SK-N-SH (cell line): ENCODE measurements at places on chromosomes 2 and 18.
A peak's percentile ranks its signal among the peaks of the same experiment; 100 is the strongest.

- DNase-seq: peak; percentile 57
Observed at GRCh38 chr18:8264861-8265411, 344.3 kb upstream of the RAB12 start.

- no peak for DNase-seq
Observed at GRCh38 chr2:176565641-176566323, 296.5 kb downstream of the MTX2 start.

DNA sequence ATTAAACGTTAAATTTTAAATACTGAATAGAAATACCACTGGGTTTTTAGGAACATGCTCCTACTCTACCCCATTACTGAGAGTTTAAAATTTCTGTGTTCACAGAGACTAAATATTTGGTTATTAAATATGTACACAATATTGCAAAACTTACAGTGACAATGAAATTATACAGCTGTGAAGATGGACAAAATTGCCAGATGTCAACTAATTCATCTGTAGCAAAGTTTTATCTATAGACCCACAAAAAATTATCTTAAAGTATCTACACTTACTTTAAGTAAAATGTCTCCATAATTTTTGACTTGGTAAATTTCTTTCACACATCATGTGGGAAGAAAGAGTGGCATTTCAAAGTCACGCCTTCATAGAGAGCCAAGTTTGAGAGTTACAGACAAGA, 213.1 kb downstream of the CD226 start:
- DNase-seq: no peak

GRCh38 chr2:164438490-164439205, 182.6 kb downstream of the GRB14 start:
- no peak for DNase-seq

- DNase-seq: no peak
Observed at GRCh38 chr2:162656516-162656915, 182.1 kb downstream of the KCNH7 start.

DNA sequence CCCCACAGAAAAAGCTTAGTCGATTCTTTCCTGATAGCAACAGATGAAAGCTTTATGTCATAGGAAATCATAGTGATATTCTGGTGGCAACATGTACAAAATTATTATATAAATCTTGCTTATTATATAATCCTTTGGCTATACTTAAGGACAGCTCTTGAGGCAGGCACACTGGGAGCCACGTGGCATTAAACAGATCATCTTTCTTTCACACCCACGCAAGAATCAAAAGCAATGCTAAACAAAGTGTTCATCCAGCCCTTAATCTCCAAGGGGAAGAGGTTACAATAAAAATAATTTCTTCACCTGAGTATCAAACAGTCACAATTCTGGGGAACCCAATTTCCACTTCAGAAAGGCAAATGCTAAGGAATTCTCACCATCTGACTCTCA, 57.8 kb downstream of the CYB5A start:
- no peak for DNase-seq

- no peak for DNase-seq
Observed at GRCh38 chr2:200828572-200829257, 17.0 kb downstream of the BZW1 start.

DNA sequence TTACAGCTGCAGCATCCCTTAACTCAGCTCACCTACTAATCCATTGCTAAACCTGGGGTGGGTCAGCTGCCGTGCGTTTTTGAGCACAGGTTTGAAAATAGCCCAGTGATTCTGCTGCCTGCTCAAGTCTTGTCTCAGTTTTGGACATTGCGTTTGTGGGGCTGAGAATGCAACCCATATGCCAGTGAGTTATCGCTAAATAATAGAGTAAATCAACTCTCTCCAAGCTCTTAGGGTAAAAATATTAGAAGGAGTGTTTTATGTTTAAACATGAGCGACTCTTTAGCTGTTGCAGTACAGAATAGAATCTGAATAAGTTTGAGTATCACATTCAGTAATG, 2.1 kb downstream of the TSHZ1 start:
- DNase-seq: no peak

- DNase-seq: no peak
Observed at GRCh38 chr18:34330308-34330707, 105.6 kb upstream of the NOL4 start.

DNA sequence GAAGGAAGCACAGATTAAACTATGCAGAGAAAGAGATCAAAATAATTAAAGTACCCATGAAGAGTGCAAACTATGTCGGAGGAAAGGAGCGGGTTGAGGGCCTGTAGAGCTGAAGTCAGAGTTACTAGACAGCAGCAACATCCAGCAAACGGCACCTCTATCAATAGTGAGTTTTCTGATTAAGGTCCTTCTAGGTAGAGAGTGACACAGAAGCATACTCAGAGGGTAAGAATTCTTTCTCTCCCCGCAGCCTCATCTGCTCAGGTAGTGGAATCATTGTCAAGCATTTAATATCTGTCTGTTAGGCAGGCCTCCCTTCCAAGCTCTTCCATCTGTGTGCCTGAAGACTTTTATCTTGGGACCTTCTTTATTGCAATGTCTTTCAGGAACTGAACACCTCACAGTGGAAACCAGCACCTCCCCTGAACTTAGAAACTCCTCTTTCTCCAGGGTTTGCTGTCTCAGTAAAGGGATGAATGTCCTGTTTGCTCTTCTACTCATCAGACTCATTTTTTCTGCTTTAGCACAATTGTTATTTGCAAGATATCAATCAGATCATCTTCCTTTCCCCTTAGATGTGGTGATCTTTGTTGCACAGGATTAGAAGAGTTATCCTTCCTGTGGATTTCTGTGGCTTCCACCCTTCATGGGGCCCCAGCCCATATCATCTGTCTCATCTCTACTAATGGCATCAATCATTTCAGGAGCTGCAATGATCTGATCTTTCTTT, 28.8 kb downstream of the SP140 start:
- no peak for DNase-seq

- DNase-seq: no peak
Observed at GRCh38 chr2:225471482-225471881, 72.0 kb downstream of the NYAP2 start.

DNA sequence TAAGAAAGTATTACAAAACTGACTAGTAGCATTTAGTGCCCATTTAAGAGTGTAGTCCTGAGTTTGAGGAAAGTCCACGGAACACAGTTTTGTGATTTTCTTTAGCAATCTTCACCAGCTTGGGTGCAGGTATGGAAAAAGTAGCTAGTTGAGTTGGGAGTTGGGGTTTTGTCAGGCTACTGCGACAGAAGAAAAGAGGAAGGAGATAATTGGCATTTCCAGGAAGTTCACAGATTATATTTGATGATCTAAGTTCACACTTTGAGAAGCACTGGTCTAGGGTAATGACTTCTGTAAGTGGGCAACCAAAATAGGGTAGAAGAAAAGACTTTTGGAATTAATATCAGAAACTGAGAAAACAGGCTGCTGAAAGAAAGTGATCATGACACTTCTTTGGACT, 52.1 kb downstream of the VIL1 start:
- DNase-seq: no peak

GRCh38 chr2:148023861-148024260, 3.0 kb downstream of the MBD5 start:
- no peak for DNase-seq

GRCh38 chr2:39981883-39982311, 202.8 kb upstream of the THUMPD2 start:
- peak; percentile 49 for DNase-seq

- no peak for DNase-seq
Observed at GRCh38 chr2:193505620-193506019, 1310.9 kb upstream of the TMEFF2 start.

DNA sequence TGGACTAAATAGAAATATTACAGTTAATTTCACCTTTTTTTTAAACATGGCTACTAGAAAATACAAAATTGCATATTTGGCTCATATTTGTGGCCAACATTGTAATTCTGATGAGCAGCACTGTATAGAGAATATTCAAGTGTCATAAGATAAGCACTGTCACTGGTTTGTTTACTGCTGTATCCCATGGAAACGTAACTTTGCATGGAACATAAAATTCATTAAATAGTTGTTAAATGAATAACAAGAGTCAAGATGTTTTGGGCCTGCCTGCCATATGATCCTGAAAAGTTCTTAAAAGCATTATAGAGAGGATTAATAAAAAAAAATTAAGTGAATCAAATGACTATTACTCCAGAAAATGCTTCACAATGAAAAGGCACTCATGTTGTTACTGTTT, 763.7 kb upstream of the CRIM1 start:
- no peak for DNase-seq

- no peak for DNase-seq
Observed at GRCh38 chr2:128654408-128654807, 335.7 kb upstream of the HS6ST1 start.

- no peak for DNase-seq
Observed at GRCh38 chr2:43818761-43819160, 19.9 kb downstream of the ABCG5 start.

DNA sequence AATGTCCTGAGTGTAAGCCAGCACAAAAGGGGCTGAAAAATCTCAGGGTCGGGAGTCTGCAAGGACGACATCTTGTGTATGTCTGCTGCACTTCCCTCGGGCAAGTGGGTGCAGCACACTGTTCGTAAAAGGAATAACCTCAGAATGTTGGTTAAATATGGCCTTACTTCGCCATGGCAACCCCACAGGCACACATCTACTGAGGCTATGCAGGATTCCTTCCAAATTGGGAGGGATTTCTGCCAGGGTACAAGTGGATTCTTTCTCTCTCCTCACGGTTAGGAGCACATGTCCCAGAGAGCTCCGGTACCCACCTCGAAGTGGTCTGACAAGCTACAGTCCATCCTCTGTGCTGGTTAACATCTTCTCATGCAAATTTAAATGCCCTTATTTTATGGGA, 277.7 kb upstream of the PXDN start:
- no peak for DNase-seq

GRCh38 chr2:98917031-98917471, 19.0 kb downstream of the CRACDL start:
- no peak for DNase-seq

DNA sequence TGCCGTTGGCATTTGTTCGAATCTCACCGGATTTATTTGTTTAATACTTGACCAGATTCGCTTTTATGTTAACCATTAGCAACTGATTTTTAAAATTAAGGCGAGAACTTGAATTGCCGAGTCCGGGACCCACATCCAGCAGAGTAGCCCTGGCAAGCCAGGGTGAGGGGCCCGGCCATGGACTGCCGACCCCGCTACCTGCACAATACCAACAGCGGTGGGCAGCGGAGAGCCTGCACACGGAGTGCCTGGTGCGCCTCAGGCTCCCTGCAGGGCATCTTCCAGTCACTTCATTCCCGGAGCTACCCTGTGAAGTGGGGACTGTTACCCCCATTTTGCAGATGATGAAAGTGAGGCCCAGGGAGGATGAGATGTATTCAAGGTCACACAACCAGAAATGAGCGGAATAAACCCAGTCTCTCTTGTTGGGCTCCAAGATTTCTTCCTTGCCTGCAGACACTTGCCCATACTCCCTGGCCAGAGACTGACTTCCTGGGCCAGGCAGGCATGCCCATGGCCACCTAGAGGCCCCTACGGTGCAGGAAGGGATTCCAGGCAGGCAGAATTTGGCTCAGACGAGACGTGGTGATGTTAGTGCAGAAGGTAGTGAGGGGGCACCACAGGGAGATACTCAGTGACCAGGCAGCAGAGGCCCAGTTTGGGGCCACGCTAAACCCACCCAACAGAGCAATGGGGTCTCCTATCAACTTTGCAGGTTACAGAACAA, 2.9 kb downstream of the FBLN7 start:
- no peak for DNase-seq

GRCh38 chr18:71027531-71027930, 738.7 kb downstream of the SOCS6 start:
- no peak for DNase-seq

GRCh38 chr2:238285653-238286082, 2.7 kb downstream of the PER2 start:
- DNase-seq: no peak

- no peak for DNase-seq
Observed at GRCh38 chr2:29219374-29219773, 104.2 kb downstream of the CLIP4 start.

DNA sequence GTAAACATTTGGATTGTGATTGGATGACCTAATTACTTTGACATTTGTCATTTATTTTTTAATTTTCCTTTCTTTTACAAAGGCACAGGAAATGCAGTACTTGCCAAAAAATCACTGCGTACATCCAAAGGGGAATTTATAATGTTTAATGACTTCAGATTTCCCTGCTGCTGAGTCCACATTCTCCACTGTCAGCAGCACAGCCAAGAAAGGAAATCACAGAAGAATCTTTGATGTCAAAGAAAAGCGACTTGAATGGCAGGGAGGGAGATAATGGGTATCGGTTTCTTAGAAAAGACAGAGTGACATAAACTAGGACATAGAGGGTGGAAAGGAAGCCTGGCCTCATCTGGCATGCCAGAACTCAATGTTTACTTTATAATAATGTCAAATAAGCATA, 41.4 kb upstream of the COPS8 start:
- DNase-seq: no peak

- DNase-seq: no peak
Observed at GRCh38 chr2:161983331-161983651, 90.7 kb downstream of the DPP4 start.

DNA sequence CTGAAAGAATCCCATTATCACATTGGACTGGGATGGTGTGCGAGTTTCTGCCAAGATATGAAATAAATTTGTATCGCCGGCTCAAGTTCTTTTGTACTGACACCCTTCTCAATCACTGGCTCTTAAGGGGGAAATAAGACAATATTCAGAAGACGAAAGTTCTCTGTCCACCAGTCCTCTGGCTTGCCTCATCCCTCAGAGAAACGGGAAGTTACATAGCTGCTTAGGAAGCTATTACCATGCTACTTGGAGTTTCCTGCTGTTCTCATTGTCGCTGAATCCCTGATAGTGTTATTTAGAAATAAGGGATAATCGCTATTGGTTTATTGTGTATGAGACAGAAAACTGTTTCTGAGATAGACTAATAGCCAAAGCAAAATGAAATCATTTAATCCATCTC, 205.0 kb upstream of the ZNF521 start:
- DNase-seq: no peak

GRCh38 chr2:5393474-5393873, 298.7 kb upstream of the SOX11 start:
- no peak for DNase-seq
